Activated T-cell treated with anti-CD3 and anti-CD28 coated beads, Interleukin-2, amount 50 U/mL, for 72 hours (primary cell): ENCODE measurements at places on chromosomes 12 and 14. TPM values are rescaled to one million over a fixed set of nuclear protein-coding genes. Genes with fewer than 3 reads are reported as not detected.

DNA sequence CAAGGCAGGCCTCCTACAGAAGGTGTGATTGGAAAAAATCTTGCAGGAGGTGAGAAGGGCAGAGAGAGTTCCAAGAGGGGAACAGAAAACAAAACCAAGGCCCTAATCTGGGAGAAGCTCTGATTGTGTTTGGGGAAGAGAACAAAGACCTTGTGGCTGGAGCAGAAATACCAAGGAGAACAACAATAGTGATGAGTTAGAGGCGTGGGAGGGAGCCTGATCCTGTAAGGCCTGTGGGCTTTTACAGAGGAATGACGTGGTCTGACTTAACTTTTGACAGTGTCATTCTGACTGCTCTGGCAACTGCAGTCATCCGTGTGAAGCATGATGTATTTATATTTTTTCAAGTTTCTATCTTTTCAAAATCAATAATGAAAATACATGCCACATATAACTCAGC is 200.6 kb downstream of the ANO4 start:
- peaks cover 1% of the 10 kb centered on the region for H3K36me3 ChIP-seq
- H3K4me3 ChIP-seq: no peak overlapping the region
- H3K4me1 ChIP-seq: no peaks in the 10 kb centered on the region

DNA sequence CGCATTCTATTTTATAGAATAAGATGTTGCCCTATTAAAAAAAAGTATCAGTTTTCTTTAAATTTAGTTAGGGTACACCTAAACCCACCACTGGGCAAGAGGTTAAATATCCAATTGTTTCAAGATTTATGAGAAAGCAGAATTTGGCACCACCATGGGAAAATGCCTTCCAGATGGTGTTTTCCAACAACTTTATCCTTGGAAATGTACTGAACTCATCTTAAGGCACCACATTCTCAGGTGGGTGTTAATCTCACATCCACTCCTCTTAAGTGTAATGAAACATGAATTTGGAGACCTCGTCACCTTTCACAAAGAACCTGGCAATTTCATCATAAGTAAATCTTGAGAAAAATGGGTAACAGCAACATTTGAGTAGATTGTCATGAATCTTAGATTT is 13.1 kb downstream of the CBX5 start:
- H3K36me3 ChIP-seq: peaks cover 8% of the 10 kb centered on the region
- peaks cover 54% of the 10 kb centered on the region for H3K4me1 ChIP-seq
- H3K27ac ChIP-seq: no peak overlapping the region
- H3K4me3 ChIP-seq: no peak overlapping the region
- no peaks in the 10 kb centered on the region for H3K27me3 ChIP-seq

- H3K4me3 ChIP-seq: no peak overlapping the region
- no peaks in the 10 kb centered on the region for H3K4me1 ChIP-seq
- H3K27me3 ChIP-seq: peaks cover 19% of the 10 kb centered on the region
- peaks cover 1% of the 10 kb centered on the region for H3K36me3 ChIP-seq
- DNase-seq: no peak
Observed at GRCh38 chr12:106197906-106198623, 49.8 kb downstream of the CKAP4 start.

STYK1 gene
- total RNA-seq: 1.8 TPM

SERPINA3 gene
- total RNA-seq: not detected

DNA sequence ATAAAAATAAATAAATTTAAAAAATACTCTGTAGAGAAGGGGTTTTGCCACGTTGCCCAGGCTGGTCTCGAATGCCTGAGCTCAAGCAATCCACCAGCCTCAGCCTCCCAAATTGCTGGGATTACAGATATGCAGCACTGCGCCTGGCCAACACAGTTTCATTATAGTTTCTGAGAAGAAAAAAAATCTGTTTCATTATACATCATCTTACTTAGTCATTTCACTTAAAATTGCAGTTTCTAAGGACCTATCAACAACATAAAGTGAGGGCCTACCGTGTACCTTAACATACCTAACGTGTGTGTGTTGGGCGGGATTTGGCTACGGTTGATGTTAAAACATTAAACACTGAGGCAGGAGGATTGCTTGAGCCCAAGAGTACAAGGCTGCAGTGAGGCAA is 28.3 kb downstream of the P2RX2 start:
- peaks cover 11% of the 10 kb centered on the region for H3K36me3 ChIP-seq
- no peak overlapping the region for H3K4me3 ChIP-seq
- DNase-seq: peak; percentile 17
- peaks cover 14% of the 10 kb centered on the region for H3K4me1 ChIP-seq
- H3K27me3 ChIP-seq: no peaks in the 10 kb centered on the region

DNA sequence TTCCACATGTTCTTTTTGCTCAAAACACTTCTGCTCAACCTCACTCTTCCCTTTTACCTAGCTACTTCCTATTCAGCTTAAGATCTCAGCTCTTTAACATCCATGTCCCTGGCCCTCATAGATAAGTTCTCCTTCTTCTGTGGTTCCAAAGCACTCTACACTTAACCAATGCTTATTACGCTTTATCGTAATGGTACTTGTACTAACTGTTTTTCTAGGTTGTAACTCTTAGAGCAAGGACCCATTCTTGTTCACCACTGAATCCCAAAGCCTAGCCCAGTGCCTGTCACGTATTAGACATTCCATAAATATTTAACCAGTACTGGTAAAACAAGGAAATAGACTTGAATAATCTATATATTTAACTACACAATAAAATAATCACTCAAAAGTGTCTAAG is 5.3 kb downstream of the SLC41A2 start:
- peaks cover 9% of the 10 kb centered on the region for H3K4me1 ChIP-seq
- no peak overlapping the region for H3K4me3 ChIP-seq
- no peak for DNase-seq
- no peak overlapping the region for H3K27ac ChIP-seq
- no peaks in the 10 kb centered on the region for H3K36me3 ChIP-seq
- H3K27me3 ChIP-seq: peaks cover 11% of the 10 kb centered on the region

DNA sequence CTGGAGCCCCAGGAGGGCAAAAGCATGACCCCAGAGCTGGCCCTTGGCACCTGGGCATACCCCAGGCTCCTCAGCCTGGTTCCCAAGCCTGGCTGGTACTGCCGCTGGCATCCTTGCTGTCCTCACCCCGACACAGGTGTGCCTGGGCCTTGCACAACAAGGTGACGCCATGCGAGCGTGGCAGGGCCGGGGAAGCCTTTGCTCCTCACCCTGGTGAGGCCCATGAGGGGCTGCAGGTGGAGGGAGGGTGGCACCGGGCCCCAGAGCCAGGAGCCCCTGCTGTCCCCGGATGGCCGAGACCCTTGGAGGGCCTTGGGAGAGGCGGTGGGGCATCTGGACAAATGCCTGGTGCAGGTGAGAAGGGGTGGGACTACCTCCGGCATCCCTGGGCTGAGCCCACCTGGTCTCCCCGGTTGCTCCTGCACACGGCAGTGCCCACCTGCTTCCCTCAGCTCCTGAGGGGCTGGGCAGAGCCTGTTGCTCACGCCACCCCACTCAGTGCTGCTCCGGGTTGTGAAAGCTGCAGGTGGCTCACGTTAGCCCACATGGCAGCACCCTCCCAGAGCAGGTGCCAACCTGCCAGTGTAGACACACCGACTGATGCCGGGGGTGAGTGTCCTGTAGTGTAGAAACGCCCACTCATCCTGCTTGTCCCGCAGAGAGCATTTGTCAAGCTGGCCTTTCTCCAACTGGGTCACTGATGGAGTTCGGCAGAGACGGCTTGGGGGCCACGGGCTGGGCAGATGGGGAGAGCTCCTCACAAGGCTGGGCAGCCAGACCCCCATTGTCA is 24.6 kb upstream of the KIF26A start:
- peaks cover 24% of the 10 kb centered on the region for H3K27me3 ChIP-seq
- H3K4me1 ChIP-seq: no peaks in the 10 kb centered on the region
- H3K36me3 ChIP-seq: no peaks in the 10 kb centered on the region

- no peaks in the 10 kb centered on the region for H3K36me3 ChIP-seq
- no peaks in the 10 kb centered on the region for H3K27me3 ChIP-seq
- no peaks in the 10 kb centered on the region for H3K4me1 ChIP-seq
- H3K27ac ChIP-seq: no peak overlapping the region
Observed at GRCh38 chr12:78746001-78746400, 118.6 kb upstream of the SYT1 start.

- H3K4me3 ChIP-seq: no peak overlapping the region
- no peak for DNase-seq
- H3K4me1 ChIP-seq: no peaks in the 10 kb centered on the region
- no peaks in the 10 kb centered on the region for H3K27me3 ChIP-seq
Observed at GRCh38 chr12:80432061-80432460, 12.0 kb upstream of the PTPRQ start.
